ENCODE measurements at places on chromosomes 6 and 20.

DNA sequence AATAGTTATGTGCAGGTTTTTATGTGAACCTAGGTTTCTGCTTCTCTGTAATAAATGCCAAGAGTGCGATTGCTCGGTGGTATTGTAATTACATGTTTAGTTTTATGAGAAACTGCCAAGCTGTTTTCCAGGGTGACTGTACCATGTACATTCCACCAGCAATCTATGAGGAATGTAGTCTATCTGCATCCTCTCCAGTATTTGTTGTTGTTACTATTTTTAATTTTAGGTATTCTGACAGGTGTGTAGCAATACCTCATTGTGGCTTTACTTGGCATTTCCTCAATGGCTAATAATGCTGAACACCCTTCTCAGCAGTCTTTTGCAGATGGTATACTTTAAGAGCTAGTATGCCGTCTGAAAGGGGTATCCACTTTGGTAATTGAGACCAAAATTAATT is 142.1 kb downstream of the BMP2 start:
- H3K4me3 ChIP-seq, result no peak overlapping the region
- no peak for DNase-seq
- H3K4me1 ChIP-seq, result no peaks in the 10 kb centered on the region
- H3K27me3 ChIP-seq, result no peaks in the 10 kb centered on the region
- no peaks in the 10 kb centered on the region for H3K36me3 ChIP-seq

GRCh38 chr6:80336911-80337310 is 230.4 kb downstream of the BCKDHB start:
- no peaks in the 10 kb centered on the region for H3K27me3 ChIP-seq
- no peak overlapping the region for H3K4me3 ChIP-seq
- DNase-seq, result no peak
- H3K27ac ChIP-seq, result no peak overlapping the region
- no peaks in the 10 kb centered on the region for H3K4me1 ChIP-seq

- no peak for DNase-seq
- H3K27ac ChIP-seq, result no peak overlapping the region
- H3K27me3 ChIP-seq, result peaks cover 3% of the 10 kb centered on the region
- no peak overlapping the region for H3K4me3 ChIP-seq
- no peaks in the 10 kb centered on the region for H3K4me1 ChIP-seq
Measured at GRCh38 chr6:18016698-18017097, 29.3 kb upstream of the KIF13A start.

DNA sequence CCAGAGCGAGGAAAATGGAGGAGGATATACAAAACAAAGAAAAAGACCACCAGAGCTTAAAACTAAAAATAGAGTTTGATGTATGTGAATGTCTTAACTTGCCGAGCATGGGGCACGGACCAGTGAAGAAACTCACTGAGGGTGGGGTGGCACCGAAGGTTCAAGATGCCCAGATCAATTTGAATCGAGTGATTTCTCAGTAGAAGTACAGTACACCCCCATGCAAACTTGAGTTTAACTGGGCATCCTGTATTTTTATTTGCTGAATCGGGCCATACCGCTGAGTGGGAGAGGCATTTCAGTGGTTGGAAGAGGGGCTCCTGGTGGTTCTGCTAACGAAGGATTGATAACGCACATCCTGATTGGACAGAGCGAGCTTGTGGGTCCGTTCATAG is 81.7 kb downstream of the ANKRD60 start:
- H3K27ac ChIP-seq, result no peak overlapping the region
- H3K27me3 ChIP-seq, result peaks cover 11% of the 10 kb centered on the region
- H3K4me1 ChIP-seq, result no peaks in the 10 kb centered on the region

DNA sequence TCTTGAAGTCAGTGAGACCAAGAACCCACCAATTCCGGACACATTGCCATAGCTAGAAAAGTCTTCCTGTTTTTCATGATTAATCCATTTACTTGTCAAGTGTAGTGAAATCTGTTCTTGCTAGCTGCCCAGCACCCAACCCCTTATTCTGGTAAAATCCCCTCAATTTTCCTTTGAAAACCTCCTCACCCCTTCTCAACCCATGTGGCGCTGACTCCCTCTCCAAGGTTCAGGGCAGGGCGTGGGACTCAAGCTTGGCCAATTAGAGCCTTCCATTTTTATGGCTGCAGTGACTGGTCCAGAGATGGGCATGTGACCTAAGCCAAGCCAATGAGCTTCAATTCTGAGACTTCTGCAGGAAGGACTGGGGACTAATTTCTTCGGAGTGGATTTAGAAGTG is 9.8 kb upstream of the ZBP1 start:
- peak overlapping the region; percentile 21 for H3K27ac ChIP-seq
- H3K36me3 ChIP-seq, result peaks cover 5% of the 10 kb centered on the region
- DNase-seq, result no peak
- H3K4me3 ChIP-seq, result peak overlapping the region; percentile 38

GRCh38 chr20:21391185-21391971 is 5.9 kb downstream of the NKX2-4 start:
- H3K4me3 ChIP-seq, result peak overlapping the region; percentile 28
- DNase-seq, result no peak
- H3K36me3 ChIP-seq, result peaks cover 34% of the 10 kb centered on the region
- H3K27ac ChIP-seq, result no peak overlapping the region

DNA sequence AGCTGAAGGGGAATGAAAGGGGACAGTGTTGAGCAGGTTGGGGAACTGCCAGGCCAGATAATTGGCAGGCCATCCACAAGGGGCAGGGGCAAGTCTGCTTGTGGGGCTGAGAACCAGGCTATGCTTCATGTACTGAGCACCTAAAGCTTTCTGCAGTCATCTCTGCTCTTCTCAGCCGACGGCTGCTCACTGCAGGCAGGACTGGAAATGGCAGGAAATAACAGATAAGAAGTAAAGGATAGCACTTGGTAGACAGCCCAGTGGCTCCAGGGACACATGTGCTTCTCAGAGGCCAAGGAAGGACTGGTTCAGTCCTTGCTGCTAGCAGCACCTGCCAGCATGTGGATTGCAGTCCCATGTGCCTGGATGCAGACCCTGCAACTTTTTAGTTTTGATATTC is 89.8 kb downstream of the CD164 start:
- H3K27me3 ChIP-seq, result peaks cover 3% of the 10 kb centered on the region
- H3K4me3 ChIP-seq, result no peak overlapping the region
- H3K4me1 ChIP-seq, result no peaks in the 10 kb centered on the region
- DNase-seq, result no peak
- no peaks in the 10 kb centered on the region for H3K36me3 ChIP-seq
- H3K27ac ChIP-seq, result no peak overlapping the region

DNA sequence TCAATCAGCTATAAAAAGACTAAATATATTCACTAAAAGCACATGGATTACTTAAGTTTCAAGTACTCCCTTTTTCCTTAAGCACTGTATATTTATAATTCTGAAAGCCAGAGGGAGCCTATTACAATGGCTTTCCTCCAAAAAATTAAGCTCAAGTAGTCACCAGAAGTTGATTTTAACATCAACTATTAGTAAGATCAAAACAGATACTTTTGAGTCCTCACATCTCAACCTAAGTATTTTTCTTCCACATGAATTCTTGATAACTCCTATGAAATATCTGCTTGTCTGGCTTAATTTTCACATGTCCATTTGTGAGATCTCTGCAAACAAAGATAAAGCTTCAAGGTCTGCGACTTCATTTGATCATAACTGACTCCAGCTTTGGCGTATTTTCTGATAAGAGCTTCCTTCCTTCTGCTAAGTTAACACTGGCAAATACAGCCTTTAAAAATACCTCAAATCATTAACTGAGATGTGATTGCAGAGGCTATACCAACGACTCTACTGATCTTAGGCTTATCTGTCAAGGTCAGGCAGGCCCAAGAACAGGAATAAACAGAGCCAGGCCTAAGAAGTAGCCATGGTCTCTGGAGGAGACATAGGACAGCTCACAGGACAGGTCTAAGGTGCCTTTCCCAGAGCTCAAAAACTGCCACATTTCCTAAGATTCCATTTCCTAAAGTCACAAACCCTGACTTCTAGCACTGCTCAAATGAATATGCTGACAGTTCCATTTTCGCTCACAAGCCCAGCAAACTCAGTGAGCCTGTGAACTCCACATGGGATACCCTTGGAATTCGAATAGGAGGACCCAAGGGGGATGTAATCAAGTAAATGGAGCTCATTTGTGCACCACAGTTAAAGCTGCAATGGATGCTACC is 10.0 kb downstream of the SNX5 start:
- peaks cover 82% of the 10 kb centered on the region for H3K4me1 ChIP-seq
- DNase-seq, result no peak
- H3K4me3 ChIP-seq, result peak overlapping the region; percentile 13
- H3K27ac ChIP-seq, result peak overlapping the region; percentile 1
